ENCODE measurements at places on chromosomes 12 and 14. TPM values are rescaled to one million over a fixed set of nuclear protein-coding genes. Genes with fewer than 3 reads are reported as not detected.

The TAMALIN gene
- 18.8 TPM for total RNA-seq

The RIPK3 gene
- total RNA-seq: 6.3 TPM

DNA sequence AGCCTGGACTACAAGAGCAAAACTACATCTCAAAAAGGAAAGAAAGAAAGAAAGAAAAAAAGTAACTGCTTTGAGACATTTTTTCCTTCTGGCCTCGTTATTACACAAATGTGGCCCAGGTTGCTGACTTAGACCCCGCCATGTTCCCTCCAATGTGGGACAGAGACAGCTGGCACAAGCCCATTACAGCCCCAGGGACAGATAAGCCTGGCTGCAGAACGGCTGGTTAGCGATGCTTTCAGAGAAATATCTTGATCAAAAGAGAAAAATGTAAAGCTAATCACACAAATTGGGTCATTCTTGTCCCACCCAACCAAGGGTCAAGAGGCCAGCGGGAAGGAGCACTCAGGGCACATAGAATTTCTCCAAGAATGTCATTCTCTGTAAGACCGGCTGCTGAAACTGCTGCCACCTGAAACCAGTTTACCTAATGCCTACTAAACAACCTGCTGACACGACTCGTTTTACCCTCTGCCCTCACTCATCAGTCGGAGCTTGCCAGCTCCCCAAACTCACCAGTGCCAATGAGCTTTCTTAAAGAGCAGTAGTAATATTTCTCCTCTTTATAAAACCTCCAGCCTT, 63.1 kb downstream of the TNFAIP2 start:
- no peak for DNase-seq

DNA sequence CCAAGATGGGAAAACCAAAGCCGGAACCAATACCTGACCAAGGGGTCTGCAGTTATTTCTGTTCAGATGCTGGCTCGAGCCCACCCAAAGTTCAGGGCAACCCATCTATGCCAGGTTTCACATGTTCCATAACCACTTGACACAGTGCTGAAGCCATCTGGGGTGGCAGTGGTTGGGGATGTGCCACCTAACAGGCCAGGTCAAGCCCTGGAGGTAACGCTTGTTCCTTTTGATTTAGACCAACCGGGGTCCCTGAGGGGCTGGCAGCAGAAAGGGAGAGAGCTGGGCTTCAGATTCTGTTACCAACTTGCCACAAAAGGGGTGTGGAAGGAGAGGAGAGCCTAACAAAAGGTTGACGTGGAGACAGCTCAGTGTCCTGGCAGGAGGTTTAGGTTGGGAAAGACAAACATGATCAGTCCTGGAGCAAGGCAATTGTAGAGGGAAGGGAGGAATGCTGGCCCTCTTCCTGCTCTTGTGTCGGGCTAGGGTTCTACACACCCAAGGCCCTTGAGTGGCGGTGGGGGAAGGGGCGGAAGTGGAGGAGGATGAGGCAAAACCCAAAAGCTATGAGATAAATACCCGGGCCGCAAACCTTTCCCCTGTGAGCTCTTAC, 31.9 kb downstream of the CACNA2D4 start:
- DNase-seq: peak; percentile 64

The SERPINA1 gene
- 2.3 TPM for total RNA-seq

GRCh38 chr12:9741726-9742125, 8.8 kb upstream of the CLECL1 start:
- DNase-seq: no peak

- no peak for DNase-seq
Observed at GRCh38 chr12:96438330-96438729, 38.1 kb upstream of the CDK17 start.

DNA sequence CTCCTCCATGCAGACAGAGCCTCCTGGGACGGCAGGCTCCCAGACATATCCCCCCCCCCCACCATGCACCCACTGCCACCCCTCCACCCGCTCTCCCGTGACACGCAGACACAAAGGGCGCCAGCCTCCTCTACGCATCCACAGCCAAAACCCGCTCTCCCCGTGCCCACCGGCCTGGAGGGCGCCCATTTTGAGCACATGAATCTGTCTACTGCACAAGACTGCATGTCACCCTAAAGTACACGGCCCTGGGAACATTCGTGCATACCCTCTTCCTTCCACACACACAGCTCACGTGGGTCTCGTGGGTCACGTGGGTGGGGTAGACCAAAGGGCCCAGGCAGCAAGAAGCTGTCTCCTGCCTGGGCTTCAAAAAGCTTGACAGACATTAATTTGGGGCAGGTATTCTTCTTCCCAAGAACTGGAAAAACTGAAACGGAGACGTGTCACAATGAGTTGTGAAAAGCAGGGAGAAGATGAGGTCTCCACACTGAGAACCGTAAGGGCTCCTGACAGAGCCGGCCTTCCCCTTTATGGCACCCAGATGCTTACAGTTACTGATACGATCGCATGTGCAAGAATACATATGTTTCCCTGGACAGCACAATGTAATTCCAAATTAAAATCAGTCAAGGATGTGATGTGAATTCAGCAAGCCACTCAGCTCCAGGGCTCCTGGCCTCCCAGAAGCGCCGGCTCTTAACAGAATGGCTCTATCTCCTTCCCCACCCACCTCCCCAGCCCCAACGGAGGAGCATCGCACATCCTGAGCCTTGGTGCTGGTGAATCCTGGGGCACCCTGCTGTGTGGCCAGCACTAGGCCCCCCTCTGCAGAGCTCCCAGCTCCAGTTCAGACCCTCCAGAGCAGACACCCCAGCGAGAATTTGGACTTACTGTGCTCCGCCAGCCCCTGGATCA, 1.9 kb downstream of the TGFB3 start:
- no peak for DNase-seq

DNA sequence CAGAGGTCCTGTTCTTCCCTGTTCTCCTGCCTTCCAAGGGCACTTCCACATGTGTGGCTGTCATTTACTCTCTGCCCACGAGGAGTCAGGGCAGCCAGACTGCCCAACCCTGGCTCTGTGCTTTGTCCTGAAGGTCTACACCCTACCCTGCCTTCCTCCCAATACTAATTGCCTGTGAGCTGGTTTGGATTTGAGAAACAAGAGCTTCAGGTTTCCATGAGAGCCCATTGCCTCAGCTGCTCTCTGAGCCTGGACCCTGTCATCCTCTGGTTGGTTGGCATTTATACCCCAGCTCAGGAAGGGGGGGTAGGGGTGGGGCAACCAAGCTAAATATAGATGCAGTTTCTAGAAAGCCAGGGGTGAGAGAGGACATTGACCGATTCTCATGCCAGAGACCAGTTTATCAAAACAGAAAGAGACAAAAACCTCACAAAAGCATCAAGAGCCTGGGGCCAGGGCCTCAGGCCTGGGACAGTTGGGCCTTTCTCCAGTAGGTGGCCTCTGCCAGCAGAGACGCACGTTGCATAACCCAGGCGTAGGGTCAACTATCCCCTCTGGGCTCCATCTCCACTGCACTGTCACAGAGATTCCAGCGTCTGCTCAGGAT, 34.5 kb downstream of the VDR start:
- DNase-seq: no peak

DNA sequence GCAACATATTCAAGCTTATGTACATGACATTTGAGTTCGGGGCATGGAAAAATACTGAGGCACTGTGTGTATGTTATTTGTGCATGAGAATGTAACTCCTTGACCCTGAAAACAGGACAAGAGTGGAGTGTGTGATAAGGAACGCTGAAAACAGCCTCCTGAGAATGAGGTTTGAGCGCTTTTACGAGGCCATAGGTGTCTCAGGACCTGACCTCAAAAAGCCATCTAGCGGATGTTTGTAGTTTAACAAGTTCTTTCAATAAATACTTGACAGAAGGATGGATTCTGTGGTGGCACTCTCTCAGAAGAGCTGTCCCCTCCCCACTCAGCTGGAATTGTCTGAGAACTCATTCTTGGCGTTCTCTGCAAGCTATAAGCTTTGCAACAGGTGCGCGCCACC, 350.5 kb upstream of the TMTC1 start:
- DNase-seq: no peak

- no peak for DNase-seq
Observed at GRCh38 chr12:104063712-104064030, 660 bp upstream of the HCFC2 start.

DNA sequence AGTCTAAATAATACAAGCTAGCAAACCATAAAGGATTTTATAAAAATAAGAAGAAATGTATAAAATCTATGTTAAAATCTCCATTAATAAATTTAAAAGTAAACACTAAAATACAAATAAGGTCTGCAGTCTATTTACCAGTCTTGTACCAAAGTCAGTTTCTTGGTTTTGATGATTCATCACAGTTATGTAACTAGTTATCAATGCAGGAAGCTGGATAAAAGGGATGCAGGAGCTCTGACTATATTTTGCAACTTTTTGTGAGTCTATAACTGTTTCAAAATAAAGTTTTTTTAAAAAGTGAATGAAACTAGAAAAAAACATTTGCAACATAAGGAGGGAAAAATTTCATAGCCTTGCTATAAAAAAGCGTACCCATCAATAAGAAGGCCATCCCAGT, 151.5 kb downstream of the DERA start:
- no peak for DNase-seq

DNA sequence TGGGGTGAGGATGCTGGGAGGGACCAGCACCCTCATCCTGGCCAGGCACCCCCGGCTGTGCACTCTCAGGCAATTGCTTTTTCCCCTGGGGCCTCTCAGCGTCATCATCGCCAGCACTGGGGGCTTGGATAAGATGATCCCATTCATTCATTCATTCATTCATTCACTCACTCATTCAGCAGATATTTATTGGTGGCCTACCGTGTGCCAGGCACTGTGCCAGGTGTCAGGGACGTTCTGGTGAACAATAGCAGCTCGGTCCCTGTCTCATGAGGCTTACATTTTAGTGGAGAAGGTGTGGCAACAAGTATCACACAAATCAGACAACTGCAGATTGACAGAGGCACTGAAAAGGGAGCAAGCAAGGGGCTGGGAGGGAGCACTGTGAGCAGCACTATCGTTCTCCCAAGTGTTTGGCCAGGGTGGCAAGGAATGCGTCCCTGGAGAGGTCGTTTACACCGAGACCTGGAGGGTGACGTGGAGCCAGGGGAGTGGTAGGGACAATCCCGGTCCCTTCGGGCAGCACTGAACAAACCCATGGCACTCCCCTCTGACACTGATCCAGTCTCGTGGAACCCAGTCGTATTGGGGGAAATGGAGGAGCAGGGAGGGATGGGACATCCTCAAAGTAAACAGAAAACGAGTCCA, 124.1 kb downstream of the PAPOLA start:
- no peak for DNase-seq

DNA sequence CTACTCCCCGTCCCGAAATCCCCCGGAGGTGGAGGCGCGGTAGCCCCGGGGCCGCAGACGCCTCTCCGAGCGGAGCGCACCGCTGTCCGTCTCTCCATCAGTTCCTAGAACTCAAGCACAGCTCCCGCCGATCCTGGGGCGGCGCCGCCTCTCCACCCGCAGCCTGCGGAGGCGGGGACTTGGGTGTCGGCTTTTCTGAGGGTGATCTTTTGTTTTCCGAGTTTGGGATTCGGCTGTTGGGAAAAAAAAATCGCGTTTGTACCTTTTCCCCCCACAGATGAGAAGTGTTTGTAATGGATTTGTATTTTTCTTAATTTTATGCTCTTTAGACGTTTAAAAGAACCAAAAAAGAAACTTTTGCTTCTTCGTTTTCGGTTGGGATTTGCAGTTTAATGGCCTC, 26.6 kb downstream of the LRCOL1 start:
- DNase-seq: no peak

DNA sequence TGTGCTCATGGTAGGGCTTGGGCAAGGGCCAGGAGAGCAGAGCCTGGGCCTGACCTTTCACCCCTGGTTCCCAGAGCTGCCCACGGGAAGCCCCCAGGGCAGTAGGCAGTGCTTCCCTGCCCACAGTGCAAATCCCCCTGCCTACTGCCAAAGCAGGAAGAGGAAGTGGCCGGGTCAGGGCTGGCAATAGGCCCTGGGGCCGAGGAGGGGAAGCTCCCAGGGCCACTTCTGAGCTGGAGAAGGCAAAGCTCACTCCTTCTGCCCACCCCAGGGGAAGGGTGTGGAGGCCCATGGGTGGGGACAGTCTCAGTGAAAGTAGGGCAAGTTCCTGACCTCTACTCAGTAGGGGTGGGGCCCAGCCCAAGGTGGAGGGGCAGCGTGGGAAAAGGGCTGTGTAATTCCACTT, 5.4 kb upstream of the NR4A1 start:
- DNase-seq: no peak

DNA sequence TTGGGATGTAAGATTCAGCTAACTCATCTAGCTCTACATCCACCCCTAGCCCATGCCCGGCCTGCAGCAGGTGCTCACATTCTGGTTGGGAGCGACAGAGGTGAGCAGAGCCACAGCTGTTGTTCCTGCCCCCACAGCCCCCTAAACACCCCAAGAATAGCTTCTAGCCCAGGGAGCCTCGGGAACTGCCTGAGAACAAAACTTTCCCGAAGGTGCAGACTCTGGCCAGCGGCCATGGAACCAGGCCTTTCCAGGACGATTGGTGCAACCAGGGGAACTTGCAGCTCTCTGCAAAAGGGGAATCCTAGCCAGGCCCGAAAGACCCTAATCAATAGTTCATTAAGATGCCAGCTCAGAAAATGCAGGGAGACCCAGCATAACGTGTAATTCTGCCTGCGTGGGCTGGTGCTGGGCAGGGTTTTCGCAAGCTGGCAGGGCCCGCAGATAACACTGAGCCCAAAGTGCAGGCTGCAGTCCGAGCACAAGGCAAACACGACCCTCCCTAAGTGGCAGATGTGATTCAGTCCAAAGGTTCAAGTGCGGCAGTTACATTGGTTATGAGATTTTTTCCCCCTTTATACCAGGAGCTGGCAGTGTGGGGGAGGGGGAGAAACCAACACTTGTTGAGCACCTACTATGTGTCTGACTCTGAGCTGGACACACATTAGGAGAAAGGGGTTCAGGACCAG, 122.5 kb upstream of the MAP1LC3B2 start:
- DNase-seq: no peak

The L3HYPDH gene
- 32.2 TPM for total RNA-seq

- no peak for DNase-seq
Observed at GRCh38 chr12:16136219-16136988, 141.1 kb downstream of the SLC15A5 start.

Measured in esophagus muscularis mucosa (tissue), 4 donors.